ENCODE measurements at places on chromosomes 12 and 14. TPM values are rescaled to one million over a fixed set of nuclear protein-coding genes. Genes with fewer than 3 reads are reported as not detected.

The CAPS2 gene
- total RNA-seq = 2.7 TPM

The KRT74 gene
- total RNA-seq = not detected

The CIT gene
- total RNA-seq = 21.0 TPM

- no peak for DNase-seq
These were observed 571.7 kb downstream of the DIO2 start for GRCh38 chr14:79639613-79640012.

DNA sequence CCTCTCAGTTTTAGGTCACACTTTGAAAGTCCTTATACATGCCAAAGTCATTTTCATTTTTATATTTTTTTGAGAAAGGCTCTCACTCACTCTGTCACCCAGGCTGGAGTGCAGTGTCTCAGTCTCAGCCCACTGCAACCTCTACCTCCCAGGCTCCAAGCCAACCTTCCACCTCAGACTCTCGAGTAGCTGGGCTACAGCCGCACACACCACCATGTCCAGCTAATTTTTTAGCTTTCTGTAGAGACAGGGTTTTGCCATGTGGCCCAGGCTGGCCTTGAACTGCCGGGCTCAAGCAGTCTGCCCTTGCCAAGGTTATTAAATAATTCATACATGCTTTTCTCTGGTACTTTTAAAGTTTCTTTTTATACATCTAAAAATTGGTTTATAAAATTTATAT, 166.0 kb downstream of the ERC1 start:
- DNase-seq = no peak

GRCh38 chr14:53409289-53409688, 256.2 kb upstream of the DDHD1 start:
- no peak for DNase-seq

DNA sequence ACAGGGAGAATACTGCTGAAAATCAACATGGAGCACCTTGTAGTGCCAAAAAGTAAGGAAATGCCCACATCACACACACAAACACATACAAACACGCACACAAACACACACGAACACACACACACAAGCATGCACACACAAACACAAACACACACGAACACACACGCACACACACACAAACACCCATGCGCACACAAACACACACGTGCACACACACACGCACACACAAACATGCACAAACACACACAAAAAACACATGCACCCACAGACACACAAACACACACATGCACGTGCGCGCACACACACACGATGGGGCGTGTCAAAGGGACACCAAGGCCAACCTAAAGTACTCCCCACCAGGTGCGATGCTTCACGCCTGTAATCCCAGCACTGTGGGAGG, 61.7 kb upstream of the C14orf180 start:
- no peak for DNase-seq

Measured in IMR-90 (cell line).